Breast epithelium (tissue), 4 donors: ENCODE measurements at places on chromosomes 16 and 17.
A peak's percentile ranks its signal among the peaks of the same experiment; 100 is the strongest.

GRCh38 chr16:54538276-54538675, 251.7 kb upstream of the IRX3 start:
- H3K4me1 ChIP-seq = no peaks in the 10 kb centered on the region
- H3K4me3 ChIP-seq = no peak overlapping the region
- no peaks in the 10 kb centered on the region for H3K27me3 ChIP-seq
- no peak overlapping the region for H3K27ac ChIP-seq
- no peaks in the 10 kb centered on the region for H3K36me3 ChIP-seq

DNA sequence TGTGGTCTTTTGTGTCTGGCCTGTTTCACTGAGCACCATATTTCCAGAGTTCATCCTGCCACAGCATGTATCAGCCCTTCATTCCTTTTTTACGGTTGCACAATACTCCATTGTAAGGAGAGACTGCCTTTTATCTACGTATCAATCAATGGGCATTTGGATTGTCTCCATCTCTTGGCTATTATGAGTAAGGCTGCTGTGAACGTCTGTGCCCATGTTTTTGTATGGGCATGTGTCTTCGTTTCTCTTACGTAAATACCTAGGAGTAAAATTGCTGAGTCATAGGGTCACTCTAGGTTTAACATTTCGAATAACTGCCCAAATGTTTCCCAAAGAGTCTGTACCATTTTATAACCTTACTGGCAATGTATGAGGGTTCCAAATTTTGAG, 202.8 kb upstream of the FOXF1 start:
- no peak for DNase-seq
- no peak overlapping the region for H3K4me3 ChIP-seq
- H3K4me1 ChIP-seq = no peaks in the 10 kb centered on the region
- H3K27ac ChIP-seq = no peak overlapping the region
- no peaks in the 10 kb centered on the region for H3K36me3 ChIP-seq

DNA sequence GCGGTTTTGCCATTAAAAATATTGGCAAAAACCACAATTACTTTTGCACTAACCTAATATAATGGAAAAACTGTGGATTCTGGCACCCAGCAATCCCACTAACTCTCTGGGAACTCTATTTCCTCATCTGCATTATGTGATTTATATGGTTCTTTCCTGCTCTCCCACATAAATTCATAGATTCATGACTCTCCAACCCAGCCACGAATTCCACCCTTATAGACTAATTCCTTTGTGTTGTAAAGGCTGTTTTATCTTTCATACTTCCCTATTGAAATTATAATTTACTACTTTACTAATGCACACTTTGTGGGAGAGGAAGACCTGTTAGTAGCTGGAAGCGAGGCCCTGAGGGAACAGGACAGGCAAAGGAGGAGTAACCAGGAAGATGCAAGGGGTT, 88.4 kb upstream of the GNAO1 start:
- no peak for DNase-seq
- no peak overlapping the region for H3K27ac ChIP-seq
- H3K36me3 ChIP-seq = no peaks in the 10 kb centered on the region
- H3K4me1 ChIP-seq = no peaks in the 10 kb centered on the region
- no peaks in the 10 kb centered on the region for H3K27me3 ChIP-seq

GRCh38 chr17:45170280-45170930, 8.7 kb downstream of the HEXIM2 start:
- no peak for DNase-seq
- H3K4me3 ChIP-seq = peak overlapping the region; percentile 63
- peak overlapping the region; percentile 96 for H3K27ac ChIP-seq
- no peaks in the 10 kb centered on the region for H3K27me3 ChIP-seq
- H3K36me3 ChIP-seq = no peaks in the 10 kb centered on the region

- peaks cover 5% of the 10 kb centered on the region for H3K4me1 ChIP-seq
- no peak overlapping the region for H3K4me3 ChIP-seq
- no peak for DNase-seq
- H3K27ac ChIP-seq = peak overlapping the region; percentile 91
These were observed 111.8 kb downstream of the N4BP1 start for GRCh38 chr16:48497932-48498768.

GRCh38 chr16:76791151-76791550, 399.8 kb upstream of the MON1B start:
- DNase-seq = no peak
- no peaks in the 10 kb centered on the region for H3K36me3 ChIP-seq
- H3K27me3 ChIP-seq = no peaks in the 10 kb centered on the region
- no peak overlapping the region for H3K27ac ChIP-seq

GRCh38 chr17:39915559-39915958, 2.9 kb downstream of the GSDMB start:
- no peaks in the 10 kb centered on the region for H3K4me1 ChIP-seq
- H3K4me3 ChIP-seq = no peak overlapping the region
- DNase-seq = no peak
- no peaks in the 10 kb centered on the region for H3K27me3 ChIP-seq
- no peak overlapping the region for H3K27ac ChIP-seq
- no peaks in the 10 kb centered on the region for H3K36me3 ChIP-seq

DNA sequence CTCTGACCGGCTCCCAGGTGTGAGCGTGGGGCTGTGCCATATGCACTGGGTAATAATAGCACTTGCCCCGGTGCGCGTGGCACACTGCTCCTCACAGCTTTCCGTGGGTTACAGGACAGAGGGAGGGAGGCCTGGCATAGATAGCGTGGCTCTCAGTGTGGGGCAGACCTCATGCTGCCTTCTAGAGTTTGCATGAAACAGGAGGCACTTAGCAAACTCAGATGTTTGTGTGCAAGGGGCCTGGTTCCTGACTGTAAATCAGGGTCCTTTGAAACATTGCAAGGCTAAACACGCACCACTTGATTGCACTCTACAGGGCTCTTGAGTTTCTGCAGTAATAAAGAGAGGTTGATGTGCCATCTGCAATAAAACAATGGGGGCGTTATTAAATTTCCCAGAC, 101.7 kb downstream of the RPTOR start:
- no peaks in the 10 kb centered on the region for H3K27me3 ChIP-seq
- no peak overlapping the region for H3K27ac ChIP-seq
- H3K36me3 ChIP-seq = no peaks in the 10 kb centered on the region
- H3K4me1 ChIP-seq = no peaks in the 10 kb centered on the region
- DNase-seq = no peak

GRCh38 chr17:28468781-28469180, 4.7 kb upstream of the SLC13A2 start:
- no peaks in the 10 kb centered on the region for H3K27me3 ChIP-seq
- H3K36me3 ChIP-seq = no peaks in the 10 kb centered on the region
- H3K4me1 ChIP-seq = peaks cover 34% of the 10 kb centered on the region
- H3K27ac ChIP-seq = peak overlapping the region; percentile 85
- H3K4me3 ChIP-seq = no peak overlapping the region
- no peak for DNase-seq

- H3K4me3 ChIP-seq = no peak overlapping the region
- H3K4me1 ChIP-seq = no peaks in the 10 kb centered on the region
- H3K27me3 ChIP-seq = peaks cover 8% of the 10 kb centered on the region
- H3K36me3 ChIP-seq = no peaks in the 10 kb centered on the region
- no peak overlapping the region for H3K27ac ChIP-seq
These were observed 22.7 kb upstream of the KIF19 start for GRCh38 chr17:74303305-74303704.

DNA sequence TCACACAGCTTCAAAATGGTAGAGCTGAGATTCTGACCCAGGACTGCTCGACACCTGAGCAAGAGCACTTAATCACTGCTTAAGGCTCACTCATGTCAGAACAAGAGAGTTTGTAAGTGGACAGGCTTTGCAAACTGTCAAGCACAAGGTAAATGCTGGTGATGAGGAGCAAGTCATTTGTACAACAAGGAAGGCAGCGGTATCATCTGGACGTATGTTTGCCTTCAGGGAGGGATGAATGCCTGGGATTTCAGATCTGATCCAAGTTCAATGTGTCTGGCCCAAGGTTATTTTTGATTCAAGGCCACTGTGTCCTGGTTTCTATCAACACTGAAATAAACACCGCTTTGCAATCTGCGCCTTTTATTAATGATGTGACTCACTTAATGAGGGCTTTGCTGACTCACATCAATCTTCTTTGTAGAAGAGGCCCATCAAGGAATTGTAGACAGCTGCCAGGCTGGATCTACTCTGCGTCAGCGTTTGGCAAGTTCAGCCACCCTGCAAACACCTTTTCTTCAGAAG, 174.4 kb upstream of the HS3ST3A1 start:
- no peaks in the 10 kb centered on the region for H3K27me3 ChIP-seq
- no peaks in the 10 kb centered on the region for H3K36me3 ChIP-seq
- H3K4me1 ChIP-seq = no peaks in the 10 kb centered on the region
- no peak for DNase-seq
- no peak overlapping the region for H3K4me3 ChIP-seq

DNA sequence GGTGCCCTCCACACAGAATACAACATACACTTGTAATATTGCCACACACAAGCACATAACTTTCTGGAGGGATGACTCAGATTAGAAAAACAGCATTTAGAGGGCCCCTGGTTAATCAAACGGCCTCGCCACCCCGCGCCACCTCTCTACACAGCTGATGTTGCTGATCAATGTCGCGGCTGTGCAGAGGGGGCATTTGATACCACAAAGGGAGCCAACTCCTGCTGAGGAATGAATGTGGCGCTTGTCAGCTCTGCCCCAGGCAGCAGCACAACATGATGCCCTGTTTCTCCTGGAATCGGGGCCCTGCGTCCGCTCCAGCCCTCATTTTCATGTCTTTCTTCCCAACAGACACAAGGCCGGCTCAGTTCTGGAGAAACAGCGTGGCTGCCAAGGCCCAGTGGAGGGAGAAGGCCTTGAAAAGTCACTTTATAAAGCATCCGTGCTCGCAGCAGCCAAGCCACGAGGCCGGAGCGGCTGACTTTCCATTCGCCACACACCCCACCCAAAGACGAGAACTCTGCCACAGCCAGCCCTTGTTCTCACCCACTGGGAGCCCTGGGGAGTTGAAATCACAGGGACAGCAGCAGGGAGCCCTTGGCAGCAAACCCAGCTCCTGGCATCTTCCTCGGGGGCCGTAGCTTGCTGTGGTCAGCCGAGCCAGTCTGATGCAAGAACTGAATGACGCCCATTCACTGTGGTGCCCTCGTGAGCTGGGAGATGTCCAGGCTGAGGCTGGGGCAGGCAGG, 65.6 kb downstream of the XYLT1 start:
- no peak for DNase-seq
- peak overlapping the region; percentile 85 for H3K27ac ChIP-seq

GRCh38 chr17:63345611-63346010, 100.5 kb downstream of the CYB561 start:
- H3K4me3 ChIP-seq = no peak overlapping the region
- H3K36me3 ChIP-seq = no peaks in the 10 kb centered on the region
- no peak overlapping the region for H3K27ac ChIP-seq
- H3K27me3 ChIP-seq = no peaks in the 10 kb centered on the region
- no peak for DNase-seq

GRCh38 chr16:88045820-88046303, 94.6 kb downstream of the BANP start:
- no peak overlapping the region for H3K4me3 ChIP-seq
- no peaks in the 10 kb centered on the region for H3K36me3 ChIP-seq
- H3K4me1 ChIP-seq = no peaks in the 10 kb centered on the region

- H3K36me3 ChIP-seq = no peaks in the 10 kb centered on the region
- H3K27ac ChIP-seq = no peak overlapping the region
- no peak overlapping the region for H3K4me3 ChIP-seq
- no peak for DNase-seq
- no peaks in the 10 kb centered on the region for H3K4me1 ChIP-seq
These were observed 83.4 kb downstream of the CDH8 start for GRCh38 chr16:61952841-61953240.

DNA sequence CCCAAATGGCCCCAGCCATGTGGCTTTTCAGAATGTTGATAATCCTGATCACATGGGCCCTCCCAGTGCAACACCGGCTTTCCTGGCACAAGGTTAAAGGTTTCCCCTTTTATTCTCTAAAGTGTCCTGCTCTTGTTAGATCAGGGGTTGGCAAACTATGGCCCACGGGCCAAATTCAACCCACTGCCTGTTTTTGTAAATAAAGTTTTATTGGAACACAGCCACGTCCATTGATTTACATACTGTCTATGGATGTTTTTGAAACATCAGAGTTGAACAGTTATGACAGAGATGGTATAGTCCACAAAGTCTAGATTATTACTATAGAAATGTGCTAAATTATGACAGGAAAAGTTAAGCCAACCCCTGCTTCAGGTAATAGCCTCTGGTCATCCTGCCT, 157.3 kb downstream of the ZFHX3 start:
- H3K4me3 ChIP-seq = no peak overlapping the region
- DNase-seq = no peak
- no peaks in the 10 kb centered on the region for H3K4me1 ChIP-seq
- H3K27ac ChIP-seq = no peak overlapping the region

DNA sequence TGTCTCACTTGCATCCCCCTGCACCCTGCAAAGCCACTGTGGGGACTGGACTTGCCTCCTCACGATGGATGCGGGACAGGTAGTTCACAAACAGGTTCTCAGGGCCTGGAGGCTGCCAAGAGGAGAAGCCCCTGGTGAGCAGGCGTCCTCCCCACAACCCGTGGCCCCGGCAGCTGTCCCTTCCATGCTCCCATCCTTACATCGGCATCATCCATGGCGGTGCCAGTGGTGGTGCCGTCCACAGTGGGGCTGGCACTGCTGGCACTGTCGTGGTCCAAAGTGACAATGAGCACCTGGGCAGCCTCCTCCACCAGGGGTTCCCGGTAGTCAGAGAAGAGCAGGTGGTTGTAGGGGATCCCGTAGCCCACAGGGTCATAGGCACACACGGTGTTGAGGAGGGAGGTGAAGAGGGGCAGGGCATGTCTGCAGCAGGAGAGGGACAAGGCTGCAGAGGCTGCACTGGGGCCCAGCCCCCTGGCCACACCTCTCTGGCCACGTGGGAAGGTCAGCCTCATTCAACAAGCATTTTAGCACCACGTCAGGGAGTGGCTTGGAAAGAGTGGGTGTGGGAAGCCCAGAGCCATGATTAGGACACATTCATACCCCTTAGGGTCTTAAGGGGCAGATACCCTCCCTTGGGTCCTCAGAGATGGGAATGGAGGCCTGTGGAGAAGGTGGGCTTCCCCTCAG, 12.6 kb downstream of the HID1 start:
- H3K27me3 ChIP-seq = no peaks in the 10 kb centered on the region
- H3K36me3 ChIP-seq = no peaks in the 10 kb centered on the region
- H3K4me3 ChIP-seq = no peak overlapping the region
- no peak overlapping the region for H3K27ac ChIP-seq
- no peak for DNase-seq
- no peaks in the 10 kb centered on the region for H3K4me1 ChIP-seq

- H3K27me3 ChIP-seq = no peaks in the 10 kb centered on the region
- no peak overlapping the region for H3K27ac ChIP-seq
- DNase-seq = no peak
- H3K4me3 ChIP-seq = no peak overlapping the region
These were observed 23.4 kb upstream of the CES5A start for GRCh38 chr16:55898592-55898991.

GRCh38 chr17:72790190-72790589, 302.3 kb downstream of the SLC39A11 start:
- H3K36me3 ChIP-seq = no peaks in the 10 kb centered on the region
- H3K27ac ChIP-seq = no peak overlapping the region
- H3K27me3 ChIP-seq = no peaks in the 10 kb centered on the region
- DNase-seq = no peak
- H3K4me1 ChIP-seq = no peaks in the 10 kb centered on the region
- H3K4me3 ChIP-seq = no peak overlapping the region

GRCh38 chr16:57501492-57501891, 15.2 kb upstream of the DOK4 start:
- H3K27ac ChIP-seq = no peak overlapping the region
- H3K4me1 ChIP-seq = no peaks in the 10 kb centered on the region
- H3K4me3 ChIP-seq = no peak overlapping the region
- H3K27me3 ChIP-seq = no peaks in the 10 kb centered on the region
